ENCODE measurements at places on chromosomes 2 and 18. TPM values are rescaled to one million over a fixed set of nuclear protein-coding genes. Genes with fewer than 3 reads are reported as not detected.
A peak's percentile ranks its signal among the peaks of the same experiment; 100 is the strongest.

The PTPRN gene
- 4.2 TPM for total RNA-seq

The SPC25 gene
- total RNA-seq, result 38.9 TPM

The CNGA3 gene
- total RNA-seq, result not detected

The PID1 gene
- 0.90 TPM for total RNA-seq

The RGPD3 gene
- total RNA-seq, result 0.07 TPM

The GREB1 gene
- 30.8 TPM for total RNA-seq

- DNase-seq, result no peak
These were observed 147.6 kb downstream of the ESCO1 start for GRCh38 chr18:21452796-21453510.

DNA sequence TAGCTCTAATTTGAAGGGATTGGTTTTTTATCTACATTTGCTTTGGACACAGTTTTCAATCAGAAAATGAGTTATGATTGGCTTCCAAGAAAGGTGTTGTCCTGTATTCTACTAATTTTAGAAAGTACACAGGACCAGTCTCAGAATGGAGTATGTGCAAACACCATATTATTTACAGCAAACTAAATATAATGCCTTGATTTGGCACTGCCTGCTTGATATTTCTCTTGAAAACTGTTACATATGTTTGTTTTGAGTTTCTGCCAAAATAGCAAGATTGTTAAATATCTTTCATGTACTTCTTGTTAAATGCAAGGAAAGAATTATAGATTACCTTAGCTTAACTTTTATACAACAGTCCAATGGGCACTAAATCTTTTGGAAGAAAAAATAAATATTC lies 694.9 kb downstream of the KCNJ3 start:
- DNase-seq, result no peak

GRCh38 chr2:239065962-239066361 lies 218.1 kb downstream of the TWIST2 start:
- DNase-seq, result no peak

DNA sequence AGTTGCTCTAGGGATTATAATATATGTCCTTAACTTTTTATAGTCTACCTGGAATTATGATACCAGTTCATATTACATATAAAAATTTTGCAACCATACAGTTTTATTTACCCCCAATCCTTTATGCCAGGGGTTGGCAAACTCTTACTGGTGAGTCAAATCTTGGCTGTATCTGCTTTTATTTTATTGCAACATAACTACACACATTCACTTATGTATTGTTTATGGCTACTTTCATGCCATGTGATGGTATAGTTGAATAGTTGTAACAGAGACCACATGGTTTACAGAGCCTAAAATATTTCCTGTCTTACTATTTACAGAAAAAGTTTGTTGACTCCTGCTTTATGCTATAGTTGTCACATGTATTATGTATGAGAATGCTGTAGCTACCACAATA lies 25.8 kb upstream of the DLX2 start:
- no peak for DNase-seq

DNA sequence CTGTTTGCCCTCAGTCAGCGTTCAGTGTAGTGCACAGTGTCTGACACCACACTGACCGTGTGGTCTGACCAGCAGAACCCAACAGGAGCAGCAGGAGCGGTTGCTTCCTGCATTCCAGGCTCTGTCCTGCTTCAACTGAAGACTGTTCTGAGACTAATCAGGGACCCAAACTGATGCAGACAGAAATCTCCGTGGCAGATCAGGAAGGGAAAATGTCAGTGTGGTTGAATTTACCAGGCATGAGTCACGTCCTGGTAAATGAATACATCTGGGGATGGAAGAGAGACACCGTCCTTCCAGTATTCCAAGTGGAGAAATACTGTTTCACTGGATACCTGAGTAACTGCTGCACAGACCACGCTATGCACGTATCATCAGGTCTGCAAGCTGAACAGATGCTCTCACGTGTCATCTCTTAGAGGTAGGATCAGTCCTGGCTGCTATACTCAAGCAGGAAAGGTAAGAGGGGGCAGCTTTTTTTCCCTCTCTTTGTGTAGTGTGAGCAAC lies 223.6 kb upstream of the EPAS1 start:
- no peak for DNase-seq

- peak; percentile 83 for DNase-seq
These were observed at the start of the genes PEX13 and PUS10 for GRCh38 chr2:61017556-61018317. PEX13 (plus strand) TSS chr2:61017720; CDS start chr2:61017760, 40 bp downstream. PUS10 (minus strand) TSS chr2:61018255; CDS start chr2:61011890, 6,365 bp downstream.

DNA sequence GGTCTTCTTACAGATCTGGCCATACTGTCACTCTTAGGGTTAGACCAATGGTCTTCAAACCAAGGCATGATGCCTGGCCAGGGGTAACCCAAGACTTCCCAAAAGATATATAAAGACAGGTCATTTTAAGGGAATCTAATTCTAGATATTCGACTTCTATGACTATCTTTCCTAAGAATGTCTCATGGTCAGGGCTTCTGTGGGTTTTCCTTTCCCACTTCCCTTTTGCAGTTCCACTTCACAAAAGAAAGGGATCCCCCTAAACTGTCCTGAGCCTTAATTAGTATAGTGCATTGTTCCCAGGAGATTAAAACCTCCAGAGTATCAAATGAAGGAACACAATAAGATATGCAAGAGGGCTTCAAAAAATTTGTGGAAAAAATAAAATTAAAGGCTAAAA lies 223.6 kb upstream of the SIX2 start:
- DNase-seq, result no peak

DNA sequence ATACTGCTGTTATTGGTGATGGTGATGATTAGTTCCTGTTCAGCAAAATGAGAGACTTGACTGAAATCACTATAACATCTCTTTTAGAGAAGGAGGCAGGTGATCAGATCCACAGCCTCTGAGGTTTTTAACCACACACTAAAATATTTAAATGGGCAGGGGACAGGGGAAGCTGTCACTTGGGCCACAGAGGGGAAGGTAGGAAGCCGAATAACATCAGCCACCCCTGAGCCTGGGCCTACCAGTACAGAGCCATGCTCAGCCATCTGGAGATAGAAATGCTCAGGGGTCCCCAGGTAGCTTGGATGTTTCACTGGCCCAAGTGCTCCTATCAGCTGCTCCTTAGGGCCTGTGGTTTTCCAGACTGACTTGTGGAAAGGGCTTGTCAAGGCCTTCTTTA lies 122.3 kb downstream of the MRO start:
- DNase-seq, result no peak

- DNase-seq, result no peak
These were observed 153.4 kb upstream of the CTNNA2 start for GRCh38 chr2:79359419-79359818.

DNA sequence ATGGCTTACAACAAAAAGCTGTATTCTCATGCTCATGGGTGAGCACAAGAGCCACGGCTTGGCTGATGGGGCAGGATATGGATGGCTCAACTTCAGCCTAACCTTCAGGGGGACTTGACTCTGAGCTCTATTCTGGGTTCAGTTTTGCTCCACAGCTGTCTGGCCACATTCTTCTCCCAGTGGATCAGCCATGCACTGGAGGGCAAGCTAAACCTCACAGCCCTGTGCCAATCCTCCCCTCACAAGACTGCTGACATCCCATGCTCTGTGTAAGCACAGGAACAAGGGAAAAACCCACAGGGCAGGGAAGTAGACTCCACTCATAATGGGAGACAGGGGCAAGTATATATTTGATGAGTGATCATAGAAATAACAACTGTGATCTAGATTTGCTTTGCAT lies 35.6 kb downstream of the COPS8 start:
- DNase-seq, result no peak

GRCh38 chr18:55404832-55405465 lies 183.0 kb downstream of the TCF4 start:
- no peak for DNase-seq

DNA sequence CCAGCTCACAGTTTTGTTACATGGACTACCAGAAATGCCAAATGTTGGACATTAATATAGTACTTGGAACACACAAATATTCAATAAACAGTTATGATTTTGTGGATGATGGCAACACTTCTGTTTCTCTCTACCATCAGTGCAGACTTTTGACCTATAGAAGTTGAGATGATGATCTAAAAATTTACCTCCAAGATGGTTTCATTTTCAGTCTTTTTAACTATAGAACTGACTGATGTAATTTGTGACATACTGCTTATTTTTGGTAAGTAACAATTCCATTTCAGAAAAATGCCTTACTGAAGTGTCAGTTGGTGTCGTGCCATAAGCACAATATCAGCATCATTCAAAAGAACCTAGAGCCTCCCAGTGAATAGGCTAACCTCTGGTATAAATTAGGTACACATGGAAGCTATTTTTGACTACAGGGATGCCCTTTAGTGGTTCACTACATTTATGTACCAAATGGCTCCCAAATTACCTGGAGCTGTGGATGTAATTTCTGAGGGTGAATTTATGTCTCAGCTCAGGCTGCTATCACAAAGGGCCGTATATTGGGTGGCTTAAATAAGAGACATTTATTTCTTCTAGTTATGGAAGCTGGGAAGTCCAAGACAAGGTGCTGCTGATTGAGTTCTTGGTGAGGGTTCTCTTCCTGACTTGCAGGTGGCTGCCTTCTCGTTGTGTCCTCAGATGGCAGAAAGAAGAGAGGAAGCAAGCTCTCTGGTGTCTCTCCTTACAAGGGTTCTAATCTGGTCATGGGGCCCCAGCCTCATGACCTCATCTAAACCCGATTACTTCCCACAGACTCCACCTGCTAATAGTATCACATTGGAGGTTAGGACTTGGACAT lies 66.5 kb downstream of the ALPK2 start:
- no peak for DNase-seq

DNA sequence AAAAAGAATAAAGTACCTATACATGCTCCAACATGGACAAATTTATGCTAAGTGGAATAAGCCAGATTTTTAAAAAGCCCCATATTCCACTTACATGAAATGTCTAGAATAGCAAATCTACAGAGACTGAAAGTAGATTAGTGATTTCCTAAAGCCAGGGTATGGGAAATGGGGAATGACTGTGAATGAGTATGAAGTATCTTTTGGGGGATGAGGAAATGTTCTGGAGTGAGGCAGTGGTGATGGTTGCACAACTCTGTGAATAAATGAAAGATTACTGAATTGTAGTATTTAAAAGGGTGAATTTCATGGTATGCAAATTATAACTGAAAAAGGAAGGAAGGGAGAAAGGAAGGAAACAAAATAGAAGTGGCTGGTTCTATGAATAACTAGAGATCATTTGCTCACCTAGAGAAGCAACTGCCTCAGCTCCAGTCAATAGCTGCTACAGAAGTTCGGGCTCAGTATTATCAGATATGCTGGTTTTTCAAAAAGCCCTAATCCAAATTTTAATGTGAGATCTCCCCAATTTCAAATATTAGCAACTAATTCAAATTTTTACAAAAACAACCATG lies 39.3 kb downstream of the MAP3K2 start:
- DNase-seq, result no peak

GRCh38 chr2:148530350-148530749 lies 114.2 kb upstream of the EPC2 start:
- no peak for DNase-seq

DNA sequence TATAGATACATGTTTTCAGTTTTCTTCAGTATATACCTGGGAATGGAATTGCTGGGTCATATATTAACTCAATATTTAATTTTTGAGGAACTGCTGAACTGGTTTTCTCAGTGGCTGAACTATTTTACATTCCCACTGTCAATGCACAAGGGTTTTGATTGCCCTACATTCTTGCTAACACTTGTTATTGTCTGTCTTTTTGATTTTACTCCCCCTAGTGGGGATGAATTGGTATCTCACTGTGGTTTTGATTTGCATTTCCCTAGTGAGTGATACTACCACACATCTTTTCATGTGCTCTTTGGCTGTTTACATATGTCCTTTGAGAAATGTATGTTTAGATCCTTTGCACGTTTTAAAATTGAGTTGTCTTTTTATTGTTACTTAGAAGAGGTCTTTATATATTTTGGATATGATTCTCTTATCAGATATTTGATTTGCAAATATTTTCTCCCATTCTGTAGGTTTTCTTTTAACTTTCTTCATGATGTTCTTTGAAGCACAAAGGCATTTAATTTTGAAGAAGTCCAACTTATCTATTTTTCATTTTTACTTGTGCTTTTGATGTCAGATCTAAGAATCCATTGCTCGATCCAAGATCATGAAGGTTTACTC lies 36.2 kb downstream of the ASB1 start:
- DNase-seq, result peak; percentile 48

GRCh38 chr2:47271054-47272000 lies 116.2 kb upstream of the STPG4 start:
- DNase-seq, result no peak

DNA sequence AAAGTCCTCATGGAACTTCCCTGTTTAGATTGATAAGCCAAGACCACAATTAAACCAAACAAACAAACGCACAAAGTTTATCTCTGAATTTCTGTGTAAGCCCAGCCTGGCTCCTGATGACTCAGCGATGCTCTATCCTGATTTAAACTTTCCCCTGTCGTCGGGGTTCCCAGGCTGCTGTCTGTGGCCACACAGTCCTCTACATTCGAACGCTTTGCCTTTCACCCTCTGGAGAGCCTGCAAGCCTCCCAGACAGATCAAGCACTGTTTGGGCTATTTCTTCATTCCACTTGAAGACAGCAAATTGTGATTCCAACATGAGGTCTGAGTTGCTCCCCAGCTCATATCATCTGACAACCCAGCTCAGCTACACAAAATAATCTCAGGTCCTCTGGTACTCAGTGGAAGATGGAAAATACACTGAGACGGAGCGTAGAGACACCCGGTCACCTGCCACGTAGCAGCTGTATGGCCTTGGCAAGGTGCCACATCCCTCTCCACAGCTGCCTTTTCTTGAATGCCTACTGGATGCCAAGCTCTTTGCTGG lies 51.2 kb downstream of the CYRIA start:
- no peak for DNase-seq

GRCh38 chr2:57842531-57842930 lies 204.1 kb upstream of the VRK2 start:
- DNase-seq, result no peak

DNA sequence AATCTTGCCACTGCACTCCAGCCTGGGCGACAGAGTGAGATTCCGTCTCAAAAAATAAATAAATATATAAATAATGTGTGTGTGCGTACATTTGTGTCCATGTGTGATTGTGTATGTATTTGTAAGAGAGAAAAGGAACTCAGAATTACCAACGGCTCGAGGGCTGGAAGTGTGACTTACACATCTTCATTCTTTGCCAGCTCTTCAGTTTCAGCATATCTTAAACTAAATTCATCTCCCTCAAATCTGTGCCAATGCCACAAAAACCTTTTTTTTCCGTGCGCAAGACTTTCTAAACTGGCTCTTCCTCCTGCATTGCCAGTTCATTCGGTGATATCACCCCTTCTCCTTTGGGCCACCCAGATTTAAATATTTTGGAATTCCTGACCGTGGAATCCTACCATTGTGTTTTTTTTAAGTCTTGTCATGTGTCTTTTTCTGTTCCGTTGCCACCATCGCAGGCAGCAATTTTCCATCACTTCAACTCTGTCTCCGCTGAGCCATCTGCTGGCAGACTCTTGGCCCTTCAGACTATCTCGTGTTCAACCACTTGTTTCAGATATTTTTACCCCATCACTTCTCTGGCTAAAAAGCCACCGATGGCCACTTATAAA lies 77.0 kb upstream of the ZNF532 start:
- no peak for DNase-seq

DNA sequence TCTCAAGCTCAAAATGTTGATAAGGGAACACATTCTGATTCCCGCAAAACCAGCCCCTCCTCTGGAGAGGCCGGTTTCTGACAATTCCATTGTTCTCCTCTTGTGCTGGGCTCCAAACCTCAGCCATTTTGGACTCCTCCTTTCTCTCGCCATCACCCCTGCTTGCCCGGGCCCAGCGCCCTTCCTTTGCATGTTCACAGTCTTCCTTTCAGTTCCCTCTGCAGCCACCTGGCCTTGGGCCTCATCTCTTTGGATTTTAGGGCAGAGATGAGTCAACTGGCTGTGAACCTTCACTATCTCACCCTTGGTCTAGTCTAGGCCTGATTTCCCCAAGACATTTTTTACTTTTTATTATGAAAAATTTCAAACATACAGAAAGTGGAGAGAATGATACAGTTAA lies 155.9 kb upstream of the MAP3K20 start:
- DNase-seq, result no peak

Data from neural progenitor cell (in vitro differentiated cells).